ENCODE measurements at places on chromosomes 6 and 20. TPM values are rescaled to one million over a fixed set of nuclear protein-coding genes. Genes with fewer than 3 reads are reported as not detected.

DNA sequence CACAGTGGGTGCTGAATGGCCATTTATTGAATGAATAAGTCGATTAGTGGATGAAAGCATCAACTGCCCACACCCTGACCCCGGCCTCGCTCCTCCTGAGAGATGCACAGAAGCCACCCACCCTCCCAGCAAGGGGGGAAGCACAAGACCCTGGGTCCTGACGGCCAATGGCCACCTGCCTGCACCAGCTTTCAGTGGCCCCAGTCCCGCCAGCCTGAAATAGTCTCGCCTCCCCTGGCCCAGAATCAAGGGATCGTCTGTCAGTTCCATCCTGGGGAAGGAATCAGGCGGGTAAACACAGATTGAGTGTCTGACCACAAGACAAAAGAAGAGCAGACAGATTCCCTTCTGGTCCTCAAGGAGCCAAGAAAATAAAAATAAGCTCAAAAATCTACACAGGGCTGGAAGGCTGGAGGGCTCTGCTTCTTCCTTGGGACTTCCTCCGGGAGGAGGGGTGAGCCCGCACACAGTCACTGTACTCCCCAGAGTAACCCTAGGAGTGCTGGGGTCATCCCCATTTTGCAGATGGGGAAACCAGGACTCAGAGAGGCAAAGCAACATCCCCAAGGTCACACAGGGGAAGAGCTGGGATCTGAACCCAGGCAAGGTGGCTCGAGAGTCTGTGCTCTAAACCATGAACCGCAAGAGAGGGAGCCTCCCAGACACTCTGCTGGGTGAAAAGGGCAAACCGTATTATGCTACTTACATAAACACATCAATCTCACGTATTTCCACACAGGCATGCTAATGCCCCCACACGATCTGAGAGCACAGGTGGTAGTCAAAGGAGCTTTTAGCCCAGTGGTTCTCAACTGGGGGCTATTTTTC, 7.8 kb downstream of the PREX1 start:
- no peak for DNase-seq

DNA sequence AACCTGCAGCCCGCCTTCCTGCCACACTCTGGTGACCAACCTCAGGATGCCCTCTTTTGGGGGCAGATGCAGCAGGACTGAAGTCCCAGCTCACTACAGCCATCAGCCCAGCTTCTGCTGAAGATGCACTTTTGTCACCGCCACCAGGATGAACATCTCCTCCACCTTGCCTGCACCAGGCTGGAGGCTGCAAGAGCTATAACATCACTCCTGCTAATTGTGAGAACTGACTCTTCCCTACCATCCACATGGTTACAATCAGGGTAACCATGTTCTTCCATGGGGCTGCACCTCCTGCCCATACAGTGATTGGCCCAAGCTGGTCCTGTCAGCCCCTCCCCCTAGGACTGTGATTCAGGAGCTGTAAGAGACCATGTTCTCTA, 2.0 kb upstream of the ACTL10 start:
- no peak for DNase-seq

SLA2 gene
- 0.46 TPM for polyA plus RNA-seq

RAMACL gene
- not detected for polyA plus RNA-seq

DNA sequence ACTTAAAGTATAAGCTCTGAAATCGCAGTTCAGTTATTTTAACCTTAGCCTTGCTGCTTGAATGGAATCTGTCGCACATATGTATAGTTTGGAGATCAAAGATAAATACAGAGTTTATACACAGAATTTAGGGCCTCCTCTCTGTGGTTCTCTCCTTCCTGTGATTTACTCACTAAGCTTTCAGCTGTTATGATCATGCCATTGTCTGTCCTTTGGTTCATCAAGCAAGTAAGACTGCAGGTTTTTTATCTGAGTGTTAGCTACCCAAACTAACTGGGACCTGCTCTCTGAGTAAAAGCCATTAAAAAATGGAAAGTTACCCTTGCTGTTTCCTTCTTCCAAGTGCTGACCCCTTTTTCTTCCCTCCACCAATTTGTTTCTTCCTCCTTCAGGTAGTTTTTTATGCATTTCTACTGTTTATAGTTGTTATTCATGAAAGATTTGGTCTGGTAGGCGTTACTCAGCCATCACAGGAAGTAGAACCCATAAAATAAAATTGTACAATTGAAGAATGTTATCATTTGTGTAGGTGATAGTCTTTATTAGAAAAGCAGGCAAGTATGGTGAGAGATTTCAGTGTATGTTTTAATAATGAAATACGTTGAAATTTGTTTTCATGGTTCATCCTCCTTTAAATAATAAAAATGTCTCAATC, 33.7 kb upstream of the SUMO4 start:
- no peak for DNase-seq

GRCh38 chr20:40326784-40327183, 362.3 kb downstream of the MAFB start:
- no peak for DNase-seq

RRAGD gene
- polyA plus RNA-seq = 6.7 TPM

DNA sequence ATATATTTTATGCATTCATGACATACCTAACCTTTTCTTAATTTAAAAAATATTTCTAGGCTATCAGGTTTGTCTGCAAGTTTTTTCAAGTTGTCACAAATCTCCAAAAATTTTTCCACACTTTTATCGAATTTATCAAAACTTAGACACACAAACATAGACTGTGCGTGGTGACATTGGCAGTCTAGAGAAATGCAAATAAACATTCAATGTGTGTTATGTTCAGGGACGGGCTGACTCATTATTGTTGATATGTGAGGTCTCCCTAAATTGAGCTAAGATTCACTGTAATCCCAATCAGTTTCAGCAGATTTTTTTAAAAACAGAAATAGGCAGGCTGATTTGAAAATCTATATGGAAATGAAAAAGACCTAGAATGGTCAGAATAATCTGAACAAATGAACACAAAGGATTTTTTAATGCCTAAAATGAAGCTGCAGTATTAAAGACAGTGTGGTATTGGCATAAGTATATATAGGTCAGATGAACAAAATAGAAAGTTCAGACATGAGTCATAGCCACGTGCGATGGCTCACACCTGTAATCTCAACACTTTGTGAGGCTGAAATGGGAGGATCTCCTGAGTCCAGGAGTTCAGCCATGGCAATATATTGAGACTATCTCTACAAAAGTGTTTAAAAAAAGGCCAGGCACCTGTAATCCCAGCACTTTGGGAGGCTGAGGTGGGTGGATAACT, 19.2 kb downstream of the BLTP3A start:
- no peak for DNase-seq

GRCh38 chr20:25150016-25150415, 45.5 kb upstream of the ENTPD6 start:
- no peak for DNase-seq

JPH2 gene
- polyA plus RNA-seq = 0.60 TPM

DNA sequence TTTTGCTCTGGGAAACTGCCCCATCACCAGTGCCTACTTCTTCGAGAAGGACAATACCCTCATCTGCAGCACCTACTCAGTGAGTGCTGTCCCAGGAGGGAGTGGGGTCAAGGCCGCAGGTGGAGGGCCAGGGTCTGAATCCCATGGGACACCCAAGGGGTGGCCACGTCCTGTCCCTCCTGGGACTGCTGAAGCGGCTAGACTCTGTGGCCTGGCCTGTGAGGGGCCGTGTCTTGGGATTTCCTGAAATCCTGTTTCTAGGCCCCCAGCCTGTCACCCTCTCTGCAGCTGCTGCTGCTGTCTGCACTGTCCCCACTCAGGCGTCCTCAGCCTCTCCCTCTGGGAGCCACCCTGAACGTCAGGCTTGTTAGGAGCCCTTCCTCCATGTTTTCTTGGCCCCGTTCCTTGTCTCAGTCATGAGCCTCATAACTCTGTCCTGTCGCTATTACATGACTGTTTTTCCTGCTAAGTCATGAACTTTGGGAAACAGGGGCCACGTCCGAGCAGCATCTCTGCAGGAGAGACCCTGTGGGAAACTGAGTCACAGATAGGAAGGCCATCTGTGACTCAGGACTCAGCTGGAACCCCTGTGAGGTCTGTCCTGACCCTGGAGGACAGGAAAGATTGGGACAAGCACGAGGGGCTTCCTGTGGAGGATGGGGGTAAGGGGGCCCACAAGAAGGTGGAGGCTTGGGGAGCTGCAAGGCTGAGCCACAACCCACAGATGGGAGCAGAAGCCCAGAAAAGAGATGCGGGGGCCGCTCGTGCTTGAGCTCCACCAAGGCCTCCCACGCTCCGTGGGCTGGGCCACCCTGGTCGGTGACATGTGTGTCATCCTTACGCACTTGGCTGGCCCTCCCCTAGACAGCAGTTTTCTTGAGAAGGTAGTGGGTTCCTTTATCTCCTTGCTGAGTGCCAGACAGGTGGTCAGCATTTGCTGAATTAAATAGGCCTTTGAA, 49.9 kb downstream of the EFCAB8 start:
- DNase-seq = no peak

RGS17 gene
- 0.17 TPM for polyA plus RNA-seq

OPRM1 gene
- polyA plus RNA-seq = 0.19 TPM

- DNase-seq = no peak
Observed at GRCh38 chr6:90495216-90495817, 91.6 kb downstream of the MAP3K7 start.

DNA sequence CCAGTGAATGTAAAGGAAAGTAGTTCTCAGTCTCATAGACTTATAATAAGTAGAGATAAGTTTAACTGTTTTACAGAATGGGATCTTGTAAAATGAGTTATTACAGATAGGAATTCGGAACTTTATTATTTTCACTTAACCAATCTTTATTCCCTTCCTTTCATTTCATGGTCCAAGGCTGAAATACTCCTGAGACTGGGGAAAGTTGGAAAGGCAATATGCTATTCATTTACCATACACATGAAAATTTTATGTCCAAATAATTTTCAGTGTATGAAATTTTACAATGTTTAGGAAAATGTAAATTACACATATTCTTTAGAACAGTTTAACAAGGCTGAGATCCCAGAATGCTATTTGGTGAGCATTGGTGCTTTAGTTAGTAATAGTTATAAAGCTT, 62.3 kb downstream of the HMGCLL1 start:
- no peak for DNase-seq

DNA sequence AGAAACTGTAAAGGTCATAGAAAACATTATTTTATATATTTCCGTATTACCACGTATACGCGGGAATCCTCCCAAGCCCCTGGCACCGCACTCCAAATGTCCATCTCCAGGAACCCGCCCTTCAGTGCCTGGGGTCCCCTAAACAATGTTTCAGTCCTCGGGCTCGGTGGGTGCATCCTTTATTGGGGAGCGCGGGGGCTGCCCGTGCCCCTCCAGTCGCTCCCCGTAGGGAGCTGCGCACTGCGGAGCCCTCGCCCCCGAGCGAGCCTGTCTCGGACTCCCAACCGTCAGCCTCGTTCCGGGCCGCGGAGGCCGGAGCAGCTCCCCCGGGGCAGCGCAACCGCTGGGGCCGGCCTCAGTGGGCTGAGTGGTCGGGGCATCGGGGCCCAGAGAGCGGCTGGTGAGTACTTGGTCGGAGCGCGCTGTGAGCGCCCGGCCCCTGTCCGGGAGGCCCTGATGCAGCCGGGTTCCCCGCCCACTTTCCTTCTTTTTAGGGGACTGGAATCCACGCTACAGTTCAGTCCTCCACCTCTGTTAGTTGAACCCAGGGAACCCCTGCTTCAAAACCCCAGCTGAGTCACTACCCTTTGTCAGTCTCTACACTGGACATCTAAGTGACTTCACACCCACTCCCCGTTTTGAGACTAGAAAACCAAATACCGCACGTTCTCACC, at the start of gene DNAH8:
Gene DNAH8, plus strand, starts transcription at position 296 of the 674 bp plus-strand sequence. CDS start 7,499 bp downstream, outside the sequence.
- DNase-seq = no peak

WFDC5 gene
- 0.39 TPM for polyA plus RNA-seq

GRCh38 chr20:59988141-59988540, 29.9 kb downstream of the CDH26 start:
- no peak for DNase-seq

- DNase-seq = no peak
Observed at GRCh38 chr6:54802775-54803634, 43.6 kb upstream of the FAM83B start.

DNA sequence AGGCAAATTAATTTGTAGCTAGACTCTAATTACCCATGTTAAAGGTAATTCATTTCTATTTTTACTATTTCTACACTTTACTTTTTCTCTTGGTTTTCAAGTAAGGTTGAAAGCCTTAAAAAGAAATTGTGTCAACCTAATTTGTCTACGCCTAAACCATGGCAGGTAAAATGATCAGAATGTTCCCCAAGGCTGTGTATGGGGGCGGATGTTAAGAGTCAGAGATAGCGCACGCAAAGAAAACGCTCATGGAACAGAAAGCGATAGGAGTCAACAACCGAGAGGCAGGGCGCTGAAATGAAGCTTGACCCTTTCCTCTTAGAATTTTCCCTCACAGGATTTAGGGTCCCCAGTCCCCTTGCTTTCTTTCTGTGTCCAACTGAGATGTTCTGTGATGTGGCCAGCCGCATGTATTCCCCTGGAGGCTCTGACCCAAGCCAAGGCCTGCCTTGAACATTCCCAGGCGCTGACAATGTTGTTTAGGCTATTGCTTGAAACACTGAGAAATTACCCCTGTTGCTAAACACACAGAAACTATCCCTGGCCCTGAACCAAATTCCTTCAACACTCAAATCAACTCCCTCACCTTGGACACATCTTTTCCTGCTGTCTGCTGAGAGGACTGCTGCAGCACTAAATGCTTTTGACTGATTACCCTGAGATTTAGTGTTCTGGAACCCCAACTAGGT, 10.9 kb downstream of the PSMB1 start:
- no peak for DNase-seq
